ENCODE measurements at places on chromosomes 5 and 9. TPM values are rescaled to one million over a fixed set of nuclear protein-coding genes. Genes with fewer than 3 reads are reported as not detected.

DNA sequence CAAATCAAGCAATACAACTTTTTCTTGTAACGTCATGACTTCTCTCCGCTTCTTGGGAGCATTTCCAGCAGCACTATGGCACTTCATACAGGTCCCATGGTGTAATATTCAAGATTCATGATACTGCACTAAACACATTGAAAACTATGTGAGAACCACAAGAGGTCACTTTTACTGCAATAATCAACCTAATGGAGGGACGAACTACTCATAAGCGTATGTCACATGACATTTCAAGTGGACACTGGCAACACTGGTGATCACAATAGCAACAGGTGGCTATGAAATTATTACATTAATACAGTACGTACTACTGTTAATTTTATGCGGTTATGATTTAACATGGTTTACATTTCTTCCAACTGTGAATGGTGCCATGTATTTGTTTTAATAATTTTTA is 78.6 kb upstream of the TBC1D9B start:
- no peak overlapping the region for H3K4me3 ChIP-seq
- H3K36me3 ChIP-seq = no peaks in the 10 kb centered on the region
- H3K27me3 ChIP-seq = no peaks in the 10 kb centered on the region
- no peaks in the 10 kb centered on the region for H3K4me1 ChIP-seq
- H3K27ac ChIP-seq = no peak overlapping the region

- H3K36me3 ChIP-seq = no peaks in the 10 kb centered on the region
- H3K27ac ChIP-seq = no peak overlapping the region
- H3K4me1 ChIP-seq = no peaks in the 10 kb centered on the region
These were observed 9.2 kb downstream of the TAF11L12 start for GRCh38 chr5:17619354-17619753.

DNA sequence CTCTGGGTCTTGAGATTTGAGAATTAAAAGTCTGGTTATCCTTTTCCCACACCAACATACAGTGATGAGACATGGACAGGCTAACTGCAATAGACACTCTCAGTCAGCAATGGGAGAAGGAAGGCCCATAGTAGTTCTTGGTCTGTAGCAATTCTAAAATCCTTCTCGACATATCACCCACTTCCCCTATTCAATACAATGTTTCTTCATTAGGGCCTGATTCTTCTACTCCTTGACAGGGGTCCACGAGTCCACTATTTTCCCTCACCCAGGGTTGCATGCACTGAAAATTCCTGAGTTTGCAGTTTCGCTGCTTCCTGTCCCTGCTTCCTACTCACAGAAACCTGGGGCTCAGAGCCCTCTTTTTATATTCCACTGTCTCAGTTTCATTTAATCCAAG is 402.8 kb downstream of the MAT2B start:
- no peak overlapping the region for H3K4me3 ChIP-seq
- H3K27me3 ChIP-seq = no peaks in the 10 kb centered on the region
- H3K4me1 ChIP-seq = no peaks in the 10 kb centered on the region
- no peak for DNase-seq

Gene GABRA6
- total RNA-seq = not detected

Gene TAS2R1
- total RNA-seq = not detected
